HFFc6 (cell line): ENCODE measurements at places on chromosomes 16 and 17. TPM values are rescaled to one million over a fixed set of nuclear protein-coding genes. Genes with fewer than 3 reads are reported as not detected.
A peak's percentile ranks its signal among the peaks of the same experiment; 100 is the strongest.

DNA sequence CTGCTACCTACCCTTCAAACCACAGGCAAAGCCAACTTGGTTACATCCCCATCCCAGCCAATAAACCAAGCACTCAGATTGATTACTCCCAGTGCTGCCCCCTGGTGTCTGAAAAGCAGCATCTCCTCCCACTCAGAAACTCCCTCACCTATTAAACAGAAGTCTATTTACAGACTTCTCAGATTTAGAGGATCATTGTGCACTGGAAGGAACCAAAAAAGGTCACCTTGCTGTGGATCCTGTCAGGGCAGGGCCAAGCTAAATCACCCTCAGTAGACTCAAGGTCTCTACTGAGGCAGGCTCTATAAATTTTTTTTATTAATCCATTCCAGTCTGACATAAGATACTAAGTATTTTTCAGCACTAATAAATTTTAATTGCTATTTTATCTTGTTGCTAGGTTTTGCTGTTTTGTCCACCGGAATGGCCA lies 17.6 kb downstream of the HIGD1B start:
- DNase-seq, result peak; percentile 64

DNA sequence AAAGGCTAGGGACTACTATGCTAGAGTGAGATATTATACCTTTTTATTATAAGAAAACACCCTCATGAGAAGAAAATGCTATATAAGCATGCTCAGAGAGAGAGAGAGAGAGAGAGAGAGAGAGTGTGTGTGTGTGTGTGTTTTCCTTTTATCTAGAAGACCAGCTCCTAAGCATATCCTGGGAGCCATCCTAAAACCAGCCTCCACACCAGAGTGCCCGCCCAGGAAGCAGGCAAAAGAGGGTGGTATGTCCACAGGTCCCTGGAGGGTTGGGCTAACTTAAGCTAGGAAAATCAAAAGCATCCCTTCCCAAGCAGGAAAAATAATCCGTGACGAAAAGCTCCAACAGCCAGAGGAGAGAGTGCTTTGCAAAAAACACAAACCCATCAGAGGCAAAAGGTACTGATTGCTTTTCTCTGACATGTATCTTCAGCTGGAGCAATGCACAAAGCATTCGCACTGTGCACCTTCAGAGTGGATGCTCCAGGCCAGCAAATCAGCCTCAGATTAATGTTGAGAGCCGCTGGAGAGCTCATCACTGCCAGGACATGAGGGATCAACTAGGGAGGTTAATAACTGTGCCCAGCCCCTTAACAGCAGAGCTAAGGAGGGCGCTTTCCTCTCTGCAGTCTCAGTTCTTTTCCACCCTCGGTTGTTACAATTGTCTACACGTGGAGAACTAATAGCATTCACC lies 125.1 kb downstream of the SLC39A11 start:
- no peak for DNase-seq

GRCh38 chr16:65176603-65177002 lies 54.7 kb upstream of the CDH11 start:
- DNase-seq, result peak; percentile 62

SLC25A39 gene
- 111 to 118 TPM (median 115 TPM) in 3 replicates for total RNA-seq

TMEM98 gene
- total RNA-seq, result 38.4 and 61.1 TPM in 2 replicates

VPS25 gene
- 79.3 to 90.0 TPM (median 86.7 TPM) in 3 replicates for total RNA-seq
